ENCODE measurements at places on chromosomes 2 and 18.

GRCh38 chr2:101815154-101815553 is 117.6 kb downstream of the MAP4K4 start:
- DNase-seq: no peak

DNA sequence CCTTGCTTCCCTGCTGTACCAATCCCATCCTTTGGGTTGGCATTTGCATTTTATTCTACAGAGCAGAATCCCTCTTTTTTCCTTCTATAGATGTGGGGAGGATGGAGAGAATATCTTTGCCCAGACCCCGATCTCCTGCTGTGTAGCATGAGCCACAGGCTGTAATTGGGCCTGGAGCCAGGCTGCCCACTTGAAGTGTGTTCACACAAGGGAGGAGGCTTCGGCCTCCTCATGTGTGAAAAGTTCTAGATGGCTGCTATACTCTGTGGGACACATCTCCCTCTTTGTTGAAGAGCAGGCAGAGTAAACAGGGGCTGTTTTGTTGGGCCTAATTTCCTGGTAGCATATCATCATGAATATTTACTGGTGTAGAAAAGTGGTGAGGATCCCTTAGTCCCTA is 126.3 kb downstream of the XRCC5 start:
- no peak for DNase-seq

- no peak for DNase-seq
Measured at GRCh38 chr18:57544936-57545660, 41.4 kb downstream of the FECH start.

- DNase-seq: no peak
Measured at GRCh38 chr2:216606551-216607276, 26.5 kb upstream of the IGFBP2 start.

DNA sequence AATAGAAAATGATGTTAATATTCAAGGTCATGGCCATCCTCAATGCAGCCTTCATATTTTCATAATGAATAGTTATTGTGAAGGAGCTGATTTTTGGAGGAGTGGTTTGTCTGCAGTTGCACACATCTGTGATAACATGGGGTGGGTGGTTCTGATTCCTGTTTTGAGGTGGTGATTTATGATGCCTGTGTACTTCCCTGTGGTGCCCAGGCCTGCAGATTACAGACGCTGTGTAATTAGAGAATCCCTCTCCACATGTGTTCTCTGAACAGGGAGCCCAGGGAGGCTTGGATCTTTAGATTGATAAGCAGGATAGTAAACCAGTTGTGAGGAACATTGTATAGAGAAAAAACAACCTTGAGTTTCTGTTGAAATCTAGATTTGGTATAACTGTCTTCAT is 117.5 kb downstream of the AGAP1 start:
- no peak for DNase-seq

GRCh38 chr2:190780594-190780993 is 100.0 kb upstream of the GLS start:
- no peak for DNase-seq

DNA sequence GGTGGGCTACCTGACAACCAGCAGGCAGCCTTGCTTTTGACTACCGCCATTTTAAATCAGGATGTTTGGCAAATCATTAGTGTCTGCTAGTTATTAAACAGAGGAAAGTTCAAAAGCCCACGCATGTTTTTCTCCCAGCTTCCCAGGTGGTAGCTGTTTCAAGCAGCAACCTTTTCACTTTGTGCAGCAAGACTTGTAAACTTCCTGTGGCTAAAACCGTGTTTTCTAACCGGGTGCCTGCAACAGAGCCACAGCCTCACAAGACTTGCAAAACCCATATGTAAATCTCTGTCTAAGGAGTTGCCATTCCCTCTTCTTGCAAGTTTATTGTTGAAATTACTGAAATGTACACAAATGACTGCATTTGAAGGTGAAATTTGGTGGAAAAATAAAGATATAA is 633.1 kb downstream of the BCL11A start:
- DNase-seq: no peak

GRCh38 chr2:222711315-222711940 is 40.0 kb downstream of the MOGAT1 start:
- DNase-seq: no peak

DNA sequence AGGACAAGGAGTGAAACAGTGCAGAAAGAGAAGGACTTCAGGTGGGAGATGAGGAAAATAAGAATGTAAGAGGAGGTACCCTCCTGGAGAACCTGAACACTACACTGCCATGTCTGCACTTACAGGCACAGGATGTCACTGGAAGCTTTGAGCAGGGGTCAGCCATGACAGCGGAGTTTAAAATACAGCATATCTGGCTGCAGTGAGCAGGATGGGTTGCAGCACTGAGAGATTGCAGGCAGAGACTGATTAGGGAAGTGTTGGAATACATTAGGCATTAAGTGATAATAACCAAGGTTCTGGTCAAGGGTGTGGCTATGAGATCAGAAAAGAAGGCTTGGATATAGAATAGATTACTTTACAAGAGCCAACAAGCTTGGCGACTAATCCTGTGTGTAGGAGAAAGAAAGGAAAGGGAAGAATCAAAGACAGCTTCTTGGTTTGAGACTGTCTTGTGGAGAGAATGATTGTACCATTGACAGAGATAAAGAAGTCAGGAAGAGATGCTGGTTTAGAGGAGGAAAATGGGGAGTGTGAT is 171.1 kb upstream of the RBMS1 start:
- no peak for DNase-seq
